ENCODE measurements at places on chromosomes 4 and X. TPM values are rescaled to one million over a fixed set of nuclear protein-coding genes. Genes with fewer than 3 reads are reported as not detected.

Gene RTL5
- total RNA-seq: 6.0 TPM

Gene FAT1
- 4.9 TPM for total RNA-seq

Gene COL4A5
- 11.7 TPM for total RNA-seq

Gene NCBP2L
- total RNA-seq: 1.7 TPM

Gene FAM9B
- 0.44 TPM for total RNA-seq

Gene MGARP
- total RNA-seq: 224 TPM

Gene ARSJ
- 4.6 TPM for total RNA-seq

Gene CT45A1
- total RNA-seq: not detected

Gene BLTP1
- total RNA-seq: 74.9 TPM

Gene SH3RF1
- total RNA-seq: 9.3 TPM

Gene KLF3
- total RNA-seq: 44.7 TPM

Gene CSN1S1
- not detected for total RNA-seq

Gene POU4F2
- total RNA-seq: not detected

Gene MORF4L2
- total RNA-seq: 569 TPM

Gene ETDC
- total RNA-seq: not detected

Gene IRAK1
- total RNA-seq: 139 TPM
